ENCODE measurements at places on chromosomes 13 and 19.

DNA sequence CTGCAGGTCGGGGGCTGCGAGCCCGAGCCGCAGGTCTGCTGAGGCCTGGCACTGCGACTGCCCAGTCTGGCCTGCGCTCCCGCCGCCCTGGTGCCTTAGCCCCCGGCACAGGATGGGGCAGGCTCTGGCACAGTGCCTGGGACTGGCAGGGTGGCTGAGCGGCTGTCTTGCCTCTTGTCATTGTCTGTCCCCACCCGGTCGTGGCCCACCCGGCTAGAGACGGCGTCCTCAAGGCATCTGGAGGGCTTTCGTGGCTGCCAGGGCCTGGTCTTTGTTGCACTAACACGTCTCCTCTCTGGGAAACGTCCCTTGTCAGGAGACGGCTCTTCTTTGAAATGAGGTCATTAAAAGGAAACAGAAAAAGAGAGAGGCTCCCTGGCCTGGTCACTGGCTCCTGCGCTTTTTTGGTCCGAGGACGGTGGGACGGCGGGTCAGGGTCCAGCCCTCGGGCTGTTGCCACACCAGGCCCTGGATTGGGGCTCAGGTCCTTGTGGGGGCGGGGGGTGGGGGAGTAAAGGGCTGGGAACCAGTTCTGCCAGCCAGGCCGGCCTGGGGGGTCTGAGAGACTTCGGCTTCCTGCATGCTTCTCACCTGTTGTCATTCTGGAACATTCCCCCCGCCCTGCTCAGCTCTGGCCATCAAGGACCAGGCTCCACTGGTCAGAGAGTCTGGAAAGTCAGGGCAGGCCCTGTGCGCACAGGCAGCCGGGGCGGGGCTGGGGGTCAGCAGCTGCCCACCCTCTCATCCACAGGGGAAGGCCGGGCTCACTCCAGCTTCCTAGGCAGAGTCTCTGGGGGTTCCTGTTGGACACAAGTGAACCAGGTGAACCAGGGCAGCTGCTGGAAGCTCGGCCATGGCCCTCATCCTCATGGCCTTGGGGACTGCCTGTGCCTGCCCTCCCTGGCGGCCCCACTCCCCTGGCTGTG is 6.2 kb upstream of the ZNF554 start:
- no peak for DNase-seq

- DNase-seq = no peak
Measured at GRCh38 chr19:41321600-41322270, 11.8 kb downstream of the CCDC97 start.

DNA sequence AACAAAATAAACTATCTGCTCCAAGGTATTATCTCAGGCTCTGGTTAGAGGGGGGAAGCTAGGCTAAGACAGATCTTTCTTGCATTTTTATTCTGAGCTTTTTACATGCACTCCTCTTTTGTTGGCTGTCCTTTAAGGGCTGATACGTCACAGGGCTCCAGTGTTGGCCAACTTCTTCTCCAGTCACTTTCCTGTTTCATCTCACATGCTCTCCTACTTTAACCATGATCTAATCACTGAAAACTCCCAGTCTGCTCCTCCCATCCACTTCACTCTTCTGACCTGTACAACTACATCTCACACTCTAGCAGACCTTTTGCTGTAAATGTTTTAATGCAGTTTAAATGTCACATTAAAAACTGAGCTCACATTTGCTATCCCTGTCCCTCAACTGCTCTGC is 510.0 kb upstream of the KLF12 start:
- DNase-seq = no peak

DNA sequence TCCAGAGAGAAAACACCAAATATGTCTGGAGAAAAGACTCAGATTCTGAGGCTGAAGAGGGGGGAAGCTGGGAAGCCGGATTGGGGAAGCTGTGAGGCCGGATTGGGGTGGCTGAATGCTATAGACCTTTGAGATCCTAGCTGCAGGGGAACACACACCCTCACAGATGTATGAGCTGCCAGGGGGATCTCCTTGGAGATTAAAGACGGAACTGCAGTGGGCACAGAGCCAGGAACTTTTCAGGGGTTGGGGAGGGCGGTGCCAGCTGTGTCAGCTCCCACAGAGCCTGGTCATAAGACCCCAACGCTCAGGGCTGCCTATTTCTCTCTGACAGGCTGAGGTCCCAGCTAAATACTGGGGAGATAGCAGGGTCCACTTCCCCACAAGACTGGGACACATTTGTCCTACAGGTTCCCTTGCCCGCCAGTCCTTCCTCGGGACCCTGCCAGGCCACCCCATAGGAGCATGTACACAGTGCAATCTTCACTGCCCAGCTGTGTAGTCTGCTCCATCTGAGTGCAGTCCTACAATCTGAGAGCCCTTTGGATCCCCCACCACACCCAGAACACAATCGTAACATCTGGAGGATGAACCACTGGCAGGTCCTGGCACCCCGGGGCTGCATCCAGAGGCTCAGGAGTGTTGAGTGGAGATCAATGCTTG is 1893.9 kb downstream of the PCDH9 start:
- DNase-seq = no peak

Measured in AG04449 (cell line).